Psoas muscle (tissue), 8 donors: ENCODE measurements at places on chromosomes 6 and 20. TPM values are rescaled to one million over a fixed set of nuclear protein-coding genes. Genes with fewer than 3 reads are reported as not detected.

GRCh38 chr6:25089442-25089841 lies 153.7 kb upstream of the RIPOR2 start:
- DNase-seq = no peak

GRCh38 chr6:50663806-50664205 lies 49.5 kb upstream of the TFAP2D start:
- no peak for DNase-seq

DNA sequence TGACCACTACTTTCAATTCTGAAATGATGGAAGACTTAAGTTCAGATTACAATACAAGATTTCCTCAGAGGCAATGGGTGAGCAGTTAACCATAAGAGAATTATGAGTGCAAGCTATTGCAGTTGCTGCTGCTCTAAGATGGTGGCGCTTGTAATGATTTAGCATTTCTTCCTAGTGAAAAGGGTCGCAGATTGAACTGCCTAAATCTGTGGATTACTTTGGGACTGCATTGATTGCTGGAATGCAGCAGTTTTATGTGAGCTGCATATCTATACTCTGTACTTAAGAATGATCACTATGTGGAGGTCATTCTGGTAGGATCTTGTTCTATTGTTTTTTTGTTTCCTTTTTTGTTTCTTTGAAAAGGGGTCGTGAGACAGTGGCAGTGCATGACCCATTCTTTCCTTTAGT lies 5.3 kb downstream of the SCAF8 start:
- no peak for DNase-seq

ADGRF1 gene
- not detected for total RNA-seq

OR2B6 gene
- not detected for total RNA-seq
